Activated gamma-delta T cell treated with Interleukin-2 at 50 U/mL for 16 hours (primary cell): ENCODE measurements at places on chromosomes 7 and 10.
A peak's percentile ranks its signal among the peaks of the same experiment; 100 is the strongest.

- no peak for DNase-seq
These were observed 6.5 kb downstream of the SAMD8 start for GRCh38 chr10:75117995-75118394.

DNA sequence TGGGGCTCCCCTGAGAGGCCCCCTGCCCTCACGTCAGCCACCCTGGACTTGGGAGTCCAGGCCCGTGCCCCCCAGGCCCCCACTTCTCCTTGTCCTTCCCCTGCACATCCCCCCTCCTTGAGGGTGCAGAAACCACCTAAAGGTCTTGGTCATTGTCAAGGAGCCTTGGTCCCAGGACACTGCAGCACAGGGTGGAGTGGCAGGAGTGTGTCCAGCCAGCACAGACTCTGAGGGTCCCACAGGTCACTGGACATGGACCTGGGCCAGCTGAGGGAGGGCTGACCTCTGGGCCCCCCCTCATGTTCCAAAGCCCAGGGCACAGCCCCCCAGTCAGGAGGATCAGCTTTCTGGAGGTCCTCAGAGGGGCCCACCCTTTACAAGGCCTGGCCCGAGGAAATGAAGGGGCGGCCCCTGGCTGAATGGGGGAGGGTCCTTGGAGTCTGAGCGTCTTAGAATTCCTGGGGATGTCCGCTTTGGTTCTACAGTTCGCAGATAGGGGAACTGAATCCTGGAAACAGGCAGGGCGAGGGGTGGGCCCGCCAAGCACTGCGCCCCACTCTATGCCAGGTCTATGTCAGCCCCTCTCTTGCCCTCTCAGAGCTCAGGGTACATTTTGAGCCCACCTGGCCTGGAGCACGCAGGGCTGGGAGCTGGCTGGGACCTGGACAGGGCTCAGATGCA is 54.0 kb downstream of the PWWP2B start:
- DNase-seq, result no peak

GRCh38 chr7:112757337-112757736 is 32.9 kb downstream of the TMEM168 start:
- DNase-seq, result no peak

DNA sequence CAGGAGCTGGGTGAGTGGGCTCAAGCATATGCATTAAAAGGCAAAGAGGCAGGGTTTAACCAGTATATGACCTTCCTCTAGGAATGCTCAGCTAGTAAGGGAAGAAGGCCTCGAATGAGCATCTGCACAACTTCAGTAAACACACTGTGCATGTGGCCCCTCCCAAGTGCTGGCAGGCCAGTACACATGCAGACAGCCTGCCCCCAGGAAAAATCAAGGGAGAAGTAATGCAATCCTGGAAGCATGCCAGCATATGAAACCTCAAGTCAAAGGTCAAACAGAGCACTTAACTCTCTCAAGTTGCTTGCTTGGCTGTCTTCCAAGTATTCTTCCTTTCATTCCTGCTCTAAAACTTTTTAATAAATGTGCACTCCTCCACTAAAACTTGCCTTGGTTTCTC is 208.4 kb downstream of the ACTR3B start:
- no peak for DNase-seq

DNA sequence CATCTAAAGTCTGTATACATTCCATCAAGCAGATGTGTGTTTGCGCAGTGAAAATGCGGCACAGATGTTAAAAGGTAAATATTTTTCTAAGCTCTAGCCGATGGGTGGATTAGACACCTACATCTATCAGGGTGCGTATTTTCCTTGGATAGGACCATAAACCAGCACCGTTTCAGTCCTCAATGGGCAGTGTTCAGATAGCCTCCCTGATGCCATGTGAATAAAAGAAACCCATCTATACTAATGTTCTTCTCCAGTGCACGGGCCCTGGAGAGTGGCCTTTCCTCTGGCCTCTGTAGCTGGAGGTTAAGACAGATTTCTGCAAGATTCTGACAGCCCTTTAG is 103.5 kb downstream of the PARP12 start:
- no peak for DNase-seq

DNA sequence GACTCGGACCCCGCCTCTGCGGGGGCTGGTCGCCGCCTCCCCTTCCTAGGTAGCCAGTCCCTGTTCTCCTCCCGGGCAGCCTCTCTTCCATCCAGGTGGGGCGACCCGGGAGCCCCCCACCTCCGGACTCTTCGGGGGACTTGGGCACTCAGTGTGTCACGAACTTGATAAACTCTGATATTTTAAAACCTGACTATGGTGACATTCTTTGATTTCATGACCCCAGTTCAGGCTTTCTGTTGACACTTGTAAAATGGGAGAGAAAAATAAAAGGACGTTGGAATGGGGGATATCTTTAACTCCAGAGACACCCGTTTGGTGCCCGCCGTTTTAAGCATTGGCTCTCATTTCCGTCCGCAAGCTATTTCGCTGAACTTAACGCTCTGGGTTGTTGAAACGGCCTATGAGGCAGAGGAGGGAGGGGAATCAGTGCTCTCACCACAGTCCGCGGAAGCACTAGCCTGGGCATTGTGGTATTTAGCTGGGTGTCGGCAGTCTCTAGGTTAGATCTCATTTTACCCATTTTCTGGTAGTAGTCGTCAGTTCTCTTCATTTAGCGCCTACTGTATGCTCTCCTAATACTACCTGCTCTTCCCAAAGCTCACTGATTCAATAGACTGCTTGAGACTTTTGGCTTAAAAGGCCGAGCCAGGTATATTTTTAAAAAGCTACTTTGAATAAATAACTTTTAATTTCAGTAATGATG is 738 bp downstream of the VPS26A start:
- peak; percentile 47 for DNase-seq

DNA sequence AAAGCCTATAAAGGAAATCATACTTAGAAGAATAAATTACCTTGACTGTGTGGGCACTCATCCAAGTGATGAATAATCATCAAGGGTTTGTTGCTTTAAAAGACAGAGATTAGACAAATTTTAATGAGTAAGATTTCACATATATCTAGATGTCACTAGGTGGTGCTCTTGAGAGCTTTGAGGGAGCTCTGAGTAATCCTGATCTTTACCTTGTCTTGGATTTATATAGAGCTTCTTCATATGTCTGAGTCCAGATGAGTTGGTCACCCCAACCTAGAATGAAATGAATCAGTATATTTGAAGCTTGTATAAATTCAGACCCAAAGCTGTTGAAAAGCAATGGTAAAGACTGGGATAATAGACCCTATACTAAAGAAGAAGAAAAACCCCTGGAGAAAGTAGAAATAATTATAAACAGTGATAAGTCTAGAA is 3.7 kb downstream of the AGR2 start:
- DNase-seq, result no peak

DNA sequence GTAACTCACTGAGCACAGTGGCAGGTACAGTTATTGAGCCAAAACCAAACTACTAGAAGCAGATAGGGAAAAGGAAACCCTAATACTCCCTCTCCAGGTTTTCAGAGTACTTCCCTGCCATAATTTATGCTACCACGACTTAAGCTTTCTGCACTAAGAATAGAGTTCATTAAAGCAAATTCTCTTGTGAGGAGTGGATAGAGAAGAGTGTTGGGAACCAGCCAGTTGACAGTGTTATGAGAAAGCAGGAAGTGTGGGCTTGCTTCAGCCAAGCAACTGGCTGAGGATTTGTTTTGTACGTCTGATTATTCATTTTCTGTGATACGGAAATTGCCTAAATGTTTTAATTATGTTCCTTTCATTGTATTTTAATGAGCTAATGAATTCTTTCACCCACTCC is 280.5 kb downstream of the KIF20B start:
- DNase-seq, result no peak

- no peak for DNase-seq
These were observed 235.1 kb upstream of the MEOX2 start for GRCh38 chr7:15921576-15921975.

- DNase-seq, result no peak
These were observed 321.6 kb upstream of the PHYHIPL start for GRCh38 chr10:58854811-58855210.

GRCh38 chr7:41520445-41520844 is 182.4 kb downstream of the INHBA start:
- no peak for DNase-seq

- DNase-seq, result no peak
These were observed 115.3 kb downstream of the PIP4K2A start for GRCh38 chr10:22599048-22599561.

DNA sequence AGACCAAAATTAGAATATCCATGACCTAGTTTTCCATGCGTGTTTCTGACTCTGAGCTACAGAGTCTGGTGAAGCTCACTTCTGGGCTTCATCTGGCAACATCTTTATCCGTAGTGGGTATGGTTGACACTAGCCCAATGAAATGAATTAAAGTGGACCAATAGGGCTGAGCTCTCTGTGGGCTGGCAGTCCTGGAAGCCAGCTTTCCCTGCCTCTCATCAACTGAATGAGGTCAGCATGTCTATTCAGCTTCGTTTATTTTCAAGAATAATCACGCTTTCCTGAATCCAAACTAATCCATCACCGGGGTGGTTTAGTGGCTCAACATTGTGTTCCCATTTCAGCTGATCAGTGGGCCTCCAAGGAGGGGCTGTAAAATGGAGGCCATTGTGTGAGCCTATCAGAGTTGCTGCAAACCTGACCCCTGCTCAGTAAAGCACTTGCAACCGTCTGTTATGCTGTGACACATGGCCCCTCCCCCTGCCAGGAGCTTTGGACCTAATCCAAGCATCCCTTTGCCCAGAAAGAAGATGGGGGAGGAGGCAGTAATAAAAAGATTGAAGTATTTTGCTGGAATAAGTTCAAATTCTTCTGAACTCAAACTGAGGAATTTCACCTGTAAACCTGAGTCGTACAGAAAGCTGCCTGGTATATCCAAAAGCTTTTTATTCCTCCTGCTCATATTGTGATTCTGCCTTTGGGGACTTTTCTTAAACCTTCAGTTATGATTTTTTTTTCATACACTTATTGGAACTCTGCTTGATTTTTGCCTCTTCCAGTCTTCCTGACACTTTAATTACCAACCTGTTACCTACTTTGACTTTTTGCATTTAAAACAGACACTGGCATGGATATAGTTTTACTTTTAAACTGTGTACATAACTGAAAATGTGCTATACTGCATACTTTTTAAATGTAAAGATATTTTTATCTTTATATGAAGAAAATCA is 35.5 kb downstream of the CAV1 start:
- no peak for DNase-seq

DNA sequence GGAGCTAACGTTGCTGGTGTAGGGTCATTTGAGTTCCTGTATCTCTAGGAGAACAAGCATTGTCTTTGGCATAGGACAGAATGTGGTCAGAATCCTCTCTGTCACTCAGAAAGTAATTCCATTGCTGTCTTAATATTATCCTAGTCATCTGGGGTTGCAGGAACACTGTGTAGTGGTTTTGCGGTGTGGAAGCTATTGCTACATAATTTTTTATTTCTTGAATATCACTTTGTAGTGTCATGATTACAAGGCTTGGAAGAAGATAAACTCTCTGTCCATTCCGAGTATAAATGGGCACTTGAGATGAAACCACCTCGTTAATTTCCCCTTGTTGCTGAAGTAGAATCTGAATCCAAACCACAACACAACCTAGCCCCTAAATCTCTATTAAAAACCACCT is 919.2 kb downstream of the LRMDA start:
- no peak for DNase-seq

DNA sequence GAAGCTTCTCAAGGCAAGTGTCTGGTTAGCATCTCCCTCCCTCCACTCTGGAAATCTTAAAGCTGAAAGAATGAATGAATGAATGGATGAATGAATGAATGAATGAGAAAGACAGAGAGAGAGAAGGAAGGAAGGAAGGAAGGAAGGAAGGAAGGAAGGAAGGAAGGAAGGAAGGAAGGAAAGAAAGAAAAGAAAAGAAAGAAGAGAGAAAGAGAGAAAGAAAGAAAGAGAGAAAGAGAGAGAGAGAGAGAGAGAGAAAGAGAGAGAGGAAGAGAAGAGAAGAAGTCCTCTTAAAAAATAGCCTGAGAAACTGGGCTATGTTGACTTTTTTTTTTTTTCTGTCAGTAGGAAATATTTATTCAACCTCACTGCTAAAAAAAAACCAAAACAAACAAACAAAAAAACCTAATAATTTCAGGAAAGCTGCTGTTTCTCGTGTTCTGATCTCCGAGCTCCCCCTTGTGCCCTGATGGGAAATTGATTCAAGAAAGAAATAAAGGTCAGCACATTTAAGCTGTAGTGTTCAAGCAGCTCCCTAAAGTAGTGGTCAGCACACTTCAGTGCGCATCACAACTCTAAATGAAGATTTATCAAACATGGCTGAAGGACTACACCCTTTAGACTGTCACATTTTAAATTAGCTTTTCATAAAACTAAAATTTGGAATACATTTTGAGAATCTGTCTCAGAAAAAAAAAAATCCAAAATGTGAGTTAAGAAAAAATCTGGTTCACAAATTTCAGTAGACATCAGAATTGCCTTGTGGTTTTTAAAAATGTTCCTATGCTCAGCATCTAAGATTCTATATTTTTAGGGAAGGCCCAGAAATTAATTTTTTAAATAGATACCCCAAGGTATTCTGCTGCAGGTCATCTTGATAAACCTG is 154.3 kb downstream of the ELAPOR2 start:
- DNase-seq, result no peak

DNA sequence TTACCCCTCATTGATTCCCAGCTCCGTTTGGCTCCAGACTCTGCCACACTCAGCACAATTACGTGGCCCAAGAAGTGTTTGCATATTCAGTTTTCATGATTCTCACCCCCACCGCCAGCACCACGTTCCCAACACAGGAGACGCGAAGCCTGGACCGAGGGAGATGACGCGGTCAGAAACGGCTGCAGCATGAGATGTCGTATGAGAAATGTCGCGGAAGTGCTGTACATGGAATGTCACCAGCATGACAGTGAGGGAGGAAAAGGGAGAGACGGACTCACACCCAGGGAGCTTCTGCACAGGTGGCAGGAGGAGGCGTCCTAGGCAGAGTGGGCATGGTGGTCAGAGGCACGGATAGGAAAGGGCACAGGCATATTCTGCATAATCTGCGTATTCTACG is 188.3 kb downstream of the WDR37 start:
- DNase-seq, result no peak

DNA sequence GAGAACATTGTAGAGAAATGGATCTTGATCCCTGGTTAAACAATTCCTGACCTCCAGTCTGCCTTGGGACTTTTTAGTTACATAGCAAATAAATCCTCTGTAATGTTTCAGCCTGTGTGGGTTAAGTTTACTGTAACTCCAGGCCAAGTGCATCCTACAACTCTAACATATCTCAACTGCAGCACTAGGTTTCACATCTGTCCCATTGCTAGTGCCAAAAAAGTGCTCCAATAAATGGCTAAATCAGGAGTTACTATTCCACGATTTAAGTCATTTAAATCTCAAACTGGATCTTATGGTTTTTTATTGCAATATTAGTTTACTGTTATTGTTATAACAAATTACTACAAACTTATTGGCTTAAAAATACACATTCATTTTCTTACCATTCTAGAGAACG is 479.6 kb downstream of the GPAM start:
- DNase-seq, result no peak

- DNase-seq, result no peak
These were observed 521.7 kb upstream of the FZD8 start for GRCh38 chr10:36163827-36164226.

GRCh38 chr7:45033931-45034290 is 33.9 kb downstream of the CCM2 start:
- DNase-seq, result no peak
